ENCODE measurements at places on chromosomes 1 and 21.

GRCh38 chr1:93979718-93980319, 70.6 kb upstream of the GCLM start:
- DNase-seq = no peak

DNA sequence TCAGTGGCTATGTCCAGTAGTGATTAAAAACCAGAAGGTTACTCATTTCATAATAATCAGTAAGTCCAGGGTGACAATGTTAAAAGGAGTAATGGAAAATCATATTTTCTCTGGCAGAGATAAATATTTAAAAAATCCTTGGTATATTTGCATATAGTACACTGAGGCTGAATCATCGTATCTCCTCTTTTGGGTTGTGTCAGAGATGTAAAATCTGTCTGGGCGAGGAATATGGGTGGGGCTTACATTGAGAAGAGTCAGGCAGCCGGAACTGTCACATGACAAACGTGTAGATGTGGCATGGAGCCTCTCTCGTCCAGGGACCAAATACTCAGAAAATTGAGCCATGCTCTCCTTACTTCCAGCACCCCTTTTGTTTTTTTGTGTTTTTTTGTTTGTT, 120.9 kb downstream of the FMN2 start:
- no peak for DNase-seq

DNA sequence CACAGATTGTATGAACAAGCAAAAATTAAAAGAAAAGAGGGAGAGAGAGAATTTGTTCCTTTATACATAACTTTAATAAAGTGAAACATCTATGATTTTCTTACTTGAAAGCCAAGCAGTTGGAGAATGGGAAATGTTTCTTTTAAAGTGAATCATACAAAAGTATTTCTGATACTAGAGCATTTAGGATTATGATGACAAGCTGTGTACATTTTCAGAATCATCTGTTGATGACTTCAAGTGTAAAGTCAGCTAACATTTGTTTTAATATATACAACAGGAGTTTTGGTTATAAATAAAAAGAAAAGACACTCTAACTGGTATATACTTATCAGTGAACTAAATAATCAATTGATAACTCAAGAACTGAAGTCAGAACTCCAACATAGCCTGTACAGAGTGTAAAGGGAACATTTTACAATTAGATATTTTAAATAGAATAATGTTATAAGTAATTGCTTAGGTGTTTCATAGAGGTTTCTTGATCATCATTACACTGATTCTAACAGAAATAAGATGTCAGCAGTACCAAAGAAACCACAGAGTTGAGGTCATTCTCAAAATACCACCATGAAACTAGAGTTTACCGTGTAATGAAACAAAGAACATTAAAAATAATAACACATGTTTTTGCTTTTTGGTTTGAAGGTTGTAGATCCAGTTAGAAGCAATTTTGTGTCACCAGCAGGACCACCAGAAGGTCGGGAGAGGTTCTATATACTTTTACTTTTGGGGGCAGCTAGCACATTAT, 103.4 kb downstream of the COL24A1 start:
- DNase-seq = no peak

- DNase-seq = no peak
Measured at GRCh38 chr21:44375761-44376241, 22.4 kb downstream of the TRPM2 start.

DNA sequence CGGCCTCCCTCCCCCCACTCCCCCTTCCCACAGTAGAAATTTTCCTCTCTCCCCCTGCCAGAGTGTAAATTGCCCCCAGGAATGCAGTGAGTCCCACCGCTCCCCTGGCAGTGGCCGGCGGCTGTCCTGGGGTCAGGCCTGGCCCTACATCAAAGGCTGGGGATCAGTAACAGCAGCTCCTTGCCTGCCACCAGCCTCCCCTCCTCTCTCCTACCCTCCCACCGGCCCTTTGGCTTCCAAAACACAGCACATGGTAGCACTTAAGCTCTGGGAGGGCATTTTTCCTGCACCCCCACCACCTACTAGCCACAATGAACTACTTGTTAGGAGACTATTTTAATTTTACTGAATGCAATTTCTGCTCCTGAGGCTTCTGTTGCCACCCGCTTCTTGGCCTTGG, 9.0 kb upstream of the COL8A2 start:
- DNase-seq = no peak

- DNase-seq = no peak
Measured at GRCh38 chr1:158924677-158925076, 6.7 kb upstream of the PYHIN1 start.

Measured in CD4-positive, alpha-beta T cell treated with Interleukin-17A for 4 hours (primary cell).